ENCODE measurements at places on chromosomes 12 and 14.

DNA sequence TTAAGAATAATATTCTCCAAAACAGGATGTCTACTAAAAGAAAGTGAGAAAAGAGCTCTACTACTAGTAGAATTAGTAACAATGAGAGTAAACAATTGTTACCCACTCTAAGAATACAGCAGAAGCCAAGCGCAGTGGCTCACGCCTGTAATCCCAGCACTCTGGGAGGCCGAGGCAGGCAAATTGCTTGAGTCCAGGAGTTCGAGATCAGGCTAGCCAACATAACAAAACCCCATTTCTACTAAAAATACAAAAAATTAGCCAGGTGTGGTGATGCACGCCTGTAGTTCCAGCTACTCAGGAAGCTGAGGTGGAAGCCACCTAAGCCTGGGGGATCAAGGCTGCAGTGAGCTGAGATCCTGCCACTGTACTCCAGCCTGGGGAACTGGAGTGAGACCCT, 4.7 kb downstream of the DNAJC14 start:
- DNase-seq, result no peak

- DNase-seq, result no peak
These were observed 97.4 kb downstream of the PLCZ1 start for GRCh38 chr12:18640321-18640955.

GRCh38 chr12:90791445-90791844, 163.5 kb downstream of the CCER1 start:
- DNase-seq, result no peak

- DNase-seq, result no peak
These were observed 186.1 kb upstream of the SLC38A2 start for GRCh38 chr12:46558677-46559076.

DNA sequence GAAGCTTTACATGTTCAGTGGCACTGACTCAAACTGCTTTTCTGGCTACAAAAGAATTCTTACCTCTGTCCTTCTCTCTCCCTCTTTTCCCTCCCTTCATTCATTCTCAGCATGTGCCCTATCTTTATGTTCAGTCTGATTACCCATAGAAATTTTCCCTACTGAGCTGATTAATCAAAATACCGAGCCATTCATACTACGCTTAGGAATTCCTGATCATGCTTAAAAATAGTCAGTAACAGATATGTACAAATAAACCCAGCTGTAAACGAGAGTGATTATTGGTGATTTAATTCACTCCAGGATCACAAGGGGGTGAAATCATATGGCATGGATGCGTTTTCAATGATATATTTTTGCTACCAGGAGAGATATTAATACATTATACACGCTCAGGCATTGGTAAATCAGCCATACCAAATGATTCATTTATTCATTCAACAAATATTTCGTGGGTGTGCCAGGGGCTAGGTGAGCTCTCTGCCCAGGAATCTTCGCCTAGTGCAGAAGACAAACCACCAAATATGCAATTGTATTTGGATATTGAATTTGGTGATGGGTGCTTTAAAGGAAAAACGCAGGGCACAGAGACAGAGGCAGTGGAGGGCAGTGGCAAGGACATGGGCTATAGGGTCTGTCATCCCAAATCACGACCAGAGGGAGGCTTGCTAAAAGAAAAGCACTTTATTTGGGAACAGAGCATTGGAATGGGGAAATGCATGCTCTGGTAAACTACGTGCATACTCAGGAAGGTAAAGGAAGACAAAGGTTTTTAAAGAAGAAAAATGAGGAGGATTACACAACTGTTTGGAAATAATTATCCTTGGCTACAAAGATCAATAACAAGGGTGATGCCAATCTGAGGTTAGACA, 13.9 kb upstream of the VRK1 start:
- DNase-seq, result no peak

DNA sequence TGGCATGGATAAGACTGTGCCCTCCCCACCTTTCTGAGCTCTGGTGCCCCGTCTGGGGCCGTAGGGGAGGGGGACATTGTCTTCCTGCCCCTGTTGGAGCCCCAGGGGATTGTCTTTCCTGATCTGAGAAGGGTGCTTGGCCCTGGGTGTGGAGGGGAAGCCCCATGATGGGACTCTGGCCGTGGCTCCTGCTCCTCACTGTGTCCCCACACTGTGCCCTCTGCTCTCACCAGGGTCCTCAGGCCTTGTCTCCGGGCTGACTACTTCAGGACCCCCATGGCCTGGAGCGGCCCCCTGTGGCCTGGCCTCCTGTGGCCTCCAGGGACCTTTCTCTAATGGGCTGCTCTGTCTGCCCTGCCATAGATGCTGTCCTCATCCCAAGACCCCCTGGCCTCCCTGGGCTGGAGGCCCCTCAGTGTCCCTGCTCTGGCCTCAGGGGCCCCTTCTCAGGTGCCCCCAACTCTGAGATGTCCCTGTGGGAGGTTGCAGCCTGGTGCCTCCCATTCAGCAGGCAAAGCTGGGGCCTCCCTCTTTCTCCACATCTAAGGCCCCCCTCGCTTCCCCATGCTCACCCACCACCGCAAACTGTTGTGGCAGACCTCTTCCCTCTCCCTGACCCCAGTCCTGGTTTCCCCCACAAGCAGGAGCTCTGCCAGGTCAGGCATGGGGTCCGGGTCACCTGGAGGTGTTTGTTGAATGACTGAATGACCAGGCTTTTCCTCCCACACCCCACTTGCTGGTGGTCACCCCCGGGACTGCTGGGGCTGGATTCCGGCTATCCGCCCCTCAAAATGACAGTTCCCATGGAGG, 4.0 kb downstream of the KIF26A start:
- DNase-seq, result peak; percentile 26

GRCh38 chr14:86999036-86999435, 993.9 kb downstream of the GALC start:
- no peak for DNase-seq

GRCh38 chr14:77965919-77966435, 166.1 kb downstream of the ADCK1 start:
- DNase-seq, result peak; percentile 78

- no peak for DNase-seq
These were observed 355.5 kb downstream of the SNAPC1 start for GRCh38 chr14:62117751-62118105.

- no peak for DNase-seq
These were observed 535.4 kb downstream of the RPS29 start for GRCh38 chr14:49050822-49051221.

DNA sequence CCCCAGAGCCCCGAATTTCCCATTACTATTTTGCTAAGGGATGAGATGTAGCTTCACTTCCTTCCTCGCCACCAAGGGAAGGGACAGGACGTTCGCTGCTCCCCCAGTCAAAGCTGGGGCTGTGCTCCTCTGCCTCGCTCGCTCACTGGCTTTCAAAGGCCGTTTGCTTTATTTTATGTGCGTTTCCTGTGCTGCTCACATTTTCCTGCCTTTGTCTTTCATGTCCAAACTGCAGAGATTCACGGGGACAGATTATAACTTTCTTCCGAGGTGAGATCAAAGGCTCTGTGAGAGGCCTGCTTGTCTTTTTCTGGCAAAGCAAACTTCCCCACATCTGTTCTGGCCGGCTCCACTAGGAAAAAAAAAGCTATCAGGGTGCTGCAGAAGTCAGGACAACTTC, 76.0 kb upstream of the FZD10 start:
- no peak for DNase-seq

DNA sequence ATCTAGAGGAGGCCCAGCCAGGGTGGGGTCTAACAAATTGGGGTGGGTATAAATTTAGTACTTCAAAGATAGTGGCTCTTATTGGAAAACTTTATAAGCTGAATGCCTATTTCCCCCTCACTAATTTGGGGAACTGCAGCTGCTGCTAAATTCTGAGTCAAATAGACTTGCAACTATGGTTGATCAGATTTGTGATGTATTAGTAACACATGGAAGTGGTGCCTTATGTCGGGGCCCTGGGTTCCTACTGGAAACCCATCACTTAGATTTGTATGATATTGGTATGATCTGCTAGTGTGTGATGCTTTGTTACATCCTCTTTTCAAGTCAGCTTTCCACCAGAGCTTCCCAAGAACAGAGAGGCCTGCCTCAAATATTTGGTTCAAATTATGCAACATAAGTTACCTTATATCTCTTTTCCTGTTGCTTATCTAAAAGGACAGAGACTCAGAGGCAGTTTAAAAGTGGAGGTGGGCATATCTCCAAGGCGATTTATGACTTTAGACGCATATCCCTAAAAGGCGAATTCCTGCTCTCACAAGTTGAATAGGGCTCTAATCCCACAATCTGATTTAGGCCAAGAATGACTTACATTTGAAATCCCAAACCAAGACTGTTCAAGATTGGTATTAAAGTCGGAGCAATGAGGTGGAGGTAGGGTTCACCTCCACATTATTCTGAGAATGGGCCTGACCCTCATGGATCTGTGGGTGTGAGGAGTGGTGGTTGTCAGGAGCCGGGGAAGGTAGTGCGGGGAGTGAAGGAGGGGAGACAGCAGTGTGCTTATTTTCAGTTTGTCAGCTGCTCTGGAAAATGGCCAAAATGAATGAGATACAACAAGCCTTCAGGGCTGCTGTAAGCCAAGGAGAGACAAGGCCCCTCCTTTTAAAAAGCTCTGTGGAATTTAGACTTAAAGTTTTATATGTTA, 425.8 kb downstream of the RAD51B start:
- DNase-seq, result no peak

DNA sequence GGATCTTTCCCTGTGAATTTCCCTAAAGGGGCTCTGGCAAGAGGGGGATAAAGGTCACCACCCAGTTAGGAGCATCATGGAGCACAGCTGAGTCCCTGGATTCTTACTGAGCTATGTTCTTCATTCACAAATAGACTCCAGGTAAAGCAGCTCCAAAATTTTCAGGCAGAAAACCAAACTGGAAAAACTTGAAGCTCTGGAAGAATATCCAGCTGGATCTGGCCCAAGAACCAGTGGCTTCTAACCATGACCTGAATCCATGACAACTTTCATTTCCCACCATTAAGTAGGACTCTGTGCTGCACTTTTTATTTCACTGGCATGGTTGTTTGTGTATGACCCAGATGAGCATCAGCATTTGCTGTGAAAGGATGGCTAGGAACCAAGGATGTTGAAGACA, 180.4 kb upstream of the FKBP4 start:
- no peak for DNase-seq

DNA sequence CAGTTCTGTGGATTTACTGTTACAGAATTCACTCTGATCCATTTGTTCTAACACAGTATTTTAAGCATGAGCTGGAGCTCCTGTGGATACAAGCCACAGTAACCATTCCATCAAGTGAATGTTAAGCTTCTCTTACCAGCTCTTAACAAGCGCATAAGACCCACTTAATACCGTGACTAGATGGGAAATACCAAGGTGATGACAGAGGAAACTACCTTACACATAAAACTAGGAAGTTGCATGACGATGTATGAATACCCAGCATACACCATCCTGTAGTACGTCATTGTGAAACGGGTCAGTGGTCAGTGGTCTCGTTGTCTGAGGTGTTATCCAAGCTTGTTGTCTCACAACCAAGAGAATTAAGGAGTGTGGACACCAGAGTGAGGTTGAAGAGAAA, 2.0 kb upstream of the GALC start:
- no peak for DNase-seq

DNA sequence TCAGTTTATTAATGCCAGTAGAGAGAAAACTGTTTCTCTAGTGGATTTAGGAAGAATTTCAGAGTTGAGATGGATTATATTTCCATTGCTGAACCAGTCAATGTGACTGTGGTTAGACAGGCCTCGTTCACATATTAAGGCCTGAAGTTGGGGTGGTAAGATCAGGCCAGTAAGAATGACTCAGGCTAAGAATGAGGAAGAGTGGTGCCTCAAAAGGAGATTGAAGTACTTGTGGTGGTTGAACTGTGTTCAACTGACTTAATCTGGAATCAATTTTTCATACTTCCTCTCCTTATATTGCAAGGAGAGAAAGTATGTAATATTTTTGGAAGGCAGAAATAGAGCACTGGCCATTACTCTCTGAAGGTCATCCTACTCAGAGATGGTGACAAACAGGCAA, 37.8 kb upstream of the ATF7IP start:
- DNase-seq, result no peak

DNA sequence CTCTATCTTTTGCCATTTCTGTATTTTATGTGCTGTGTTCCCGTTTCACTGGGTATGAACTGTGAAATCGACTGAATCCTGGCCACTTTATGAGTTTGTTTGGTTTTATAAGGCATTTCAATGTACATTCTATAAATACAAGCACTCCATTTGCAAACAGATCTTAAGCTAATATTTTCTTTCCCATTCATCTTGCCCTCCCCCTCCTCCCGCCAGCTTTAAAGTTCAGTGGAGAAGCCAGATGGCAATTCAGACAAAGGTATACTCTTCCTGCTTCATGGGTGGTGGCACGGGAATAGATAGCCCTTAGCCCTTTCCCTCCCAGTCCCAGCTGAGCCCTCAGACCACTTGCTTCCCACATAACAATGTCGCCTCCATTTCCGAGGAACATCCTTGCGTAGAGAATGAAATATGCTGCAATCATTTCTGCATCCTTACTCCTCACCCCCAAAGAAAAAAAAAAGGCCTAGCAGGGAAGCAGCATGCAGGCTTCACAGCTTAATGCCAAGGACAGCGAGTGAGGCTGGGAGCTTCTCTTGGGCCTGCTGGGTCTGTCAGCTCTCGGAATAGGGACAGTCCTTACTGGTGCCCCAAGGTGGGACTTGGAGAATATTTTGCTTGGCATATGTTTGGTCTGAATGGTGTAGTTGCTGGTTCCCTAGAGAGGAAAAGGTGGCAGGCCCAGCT, 52.8 kb upstream of the SRSF5 start:
- DNase-seq, result no peak

- no peak for DNase-seq
These were observed 361.5 kb downstream of the EGLN3 start for GRCh38 chr14:33589334-33589733.

DNA sequence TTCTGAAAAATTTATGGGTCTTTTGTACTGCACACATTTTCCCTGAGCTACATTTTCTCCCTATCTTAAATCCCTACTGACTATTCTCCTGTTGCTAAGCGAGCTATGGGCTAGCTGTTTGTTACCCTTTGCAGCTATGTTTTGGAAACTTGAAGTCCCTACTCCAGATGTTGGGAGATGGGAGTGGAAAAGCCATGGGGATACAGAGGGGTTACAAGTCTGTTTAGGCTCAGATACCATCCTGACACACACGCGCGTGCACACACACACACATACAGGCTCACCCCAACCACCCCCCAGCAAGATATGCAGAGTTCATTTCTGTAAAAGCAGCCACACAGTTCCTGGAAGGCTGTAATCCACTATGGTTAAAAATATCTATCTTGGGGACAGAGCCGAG, 15.8 kb downstream of the ATP5MC2 start:
- DNase-seq, result no peak

GRCh38 chr12:78674311-78675090, 190.1 kb upstream of the SYT1 start:
- DNase-seq, result no peak

GRCh38 chr12:41058266-41058665, 129.9 kb upstream of the PDZRN4 start:
- no peak for DNase-seq

Data from endodermal cell (in vitro differentiated cells).